ENCODE measurements at places on chromosomes 5 and 9.

DNA sequence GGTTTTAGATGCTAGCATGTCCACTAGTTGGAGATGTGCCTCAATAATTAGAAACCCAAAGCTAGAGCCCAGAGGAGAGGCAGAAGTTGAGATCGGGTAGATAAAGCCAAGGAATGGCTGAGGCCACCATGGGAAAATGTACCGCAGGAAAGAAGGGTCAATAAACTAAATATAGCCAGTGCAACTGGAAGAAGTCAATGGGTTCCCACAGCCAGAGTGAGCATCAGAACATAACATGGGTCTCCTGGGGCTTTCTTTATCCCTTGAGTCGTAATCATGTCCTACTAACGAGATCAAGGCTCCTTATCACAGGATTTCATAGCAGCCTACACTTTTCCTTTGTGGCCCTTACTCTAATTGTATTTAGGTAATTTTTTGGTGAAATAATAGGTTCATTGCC, 61.7 kb downstream of the FRMD3 start:
- no peak for DNase-seq

DNA sequence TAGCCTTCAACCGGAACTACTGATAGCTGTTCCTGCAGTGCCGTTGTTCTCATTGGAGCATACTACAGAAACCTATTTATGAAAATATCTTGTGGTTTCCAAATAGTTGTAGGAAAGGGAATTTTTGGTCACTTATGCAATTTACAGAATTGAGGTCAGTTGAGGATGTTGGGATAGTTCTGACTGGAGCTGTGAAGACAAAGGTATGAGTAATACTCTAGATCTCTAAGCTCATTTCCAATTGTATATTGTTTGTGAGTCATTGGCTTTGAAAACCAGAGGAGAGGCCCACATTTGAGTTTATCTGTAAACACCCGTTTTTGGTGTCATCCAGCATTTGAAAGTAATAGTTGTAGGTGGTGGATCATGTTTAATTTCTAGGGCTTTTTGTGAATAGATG, 561.3 kb upstream of the WWC1 start:
- DNase-seq: peak; percentile 98

- no peak for DNase-seq
Measured at GRCh38 chr9:112699230-112699629, 18.7 kb downstream of the INIP start.

- DNase-seq: peak; percentile 92
Measured at GRCh38 chr9:70120834-70121510, 77.3 kb downstream of the MAMDC2 start.

GRCh38 chr9:117958726-117959125, 254.5 kb downstream of the TLR4 start:
- no peak for DNase-seq

DNA sequence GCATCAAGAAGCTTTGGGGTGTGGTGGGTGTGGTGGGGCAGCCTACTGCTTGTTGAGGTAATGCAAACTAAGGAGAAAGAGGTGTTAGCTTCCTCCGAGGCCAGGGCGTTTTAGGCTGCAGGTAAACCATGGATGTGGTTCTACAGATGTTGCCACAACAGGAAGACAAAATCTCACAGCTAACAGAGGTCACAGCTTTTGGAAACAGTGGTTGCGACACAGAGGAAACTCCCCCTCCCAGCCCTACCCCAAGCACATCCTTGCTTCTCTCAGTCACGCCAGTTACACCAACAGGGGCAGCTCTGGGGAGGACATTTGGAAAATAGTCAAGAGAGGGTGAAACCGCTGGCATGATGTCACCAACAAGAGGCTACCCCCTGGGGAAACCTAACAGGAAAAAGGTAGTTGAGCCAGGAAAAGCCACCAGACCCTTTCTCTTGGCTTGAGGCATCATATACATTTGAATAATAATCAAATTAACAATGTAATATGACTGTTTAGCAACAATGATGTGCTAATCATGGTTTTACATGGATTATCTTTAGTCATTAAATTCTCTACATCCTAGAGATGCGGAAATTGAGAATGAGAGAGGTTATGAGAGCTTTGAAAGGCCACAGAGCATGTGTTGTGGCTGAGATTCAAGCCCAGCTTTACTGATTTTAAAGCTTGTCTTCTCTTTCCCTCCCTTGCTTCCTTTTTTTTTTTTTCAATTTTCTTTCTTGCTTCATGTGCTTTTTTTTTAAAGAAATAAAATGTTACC, 82.2 kb upstream of the IL12B start:
- no peak for DNase-seq

- no peak for DNase-seq
Measured at GRCh38 chr9:133786907-133787753, 49.0 kb upstream of the SARDH start.
